A673 (cell line): ENCODE measurements at places on chromosomes 1 and 21.

GRCh38 chr21:45596704-45597318 lies 46.7 kb upstream of the PCBP3 start:
- DNase-seq, result peak; percentile 60

- DNase-seq, result no peak
Measured at GRCh38 chr1:201891451-201892045, 2.9 kb downstream of the SHISA4 start.

DNA sequence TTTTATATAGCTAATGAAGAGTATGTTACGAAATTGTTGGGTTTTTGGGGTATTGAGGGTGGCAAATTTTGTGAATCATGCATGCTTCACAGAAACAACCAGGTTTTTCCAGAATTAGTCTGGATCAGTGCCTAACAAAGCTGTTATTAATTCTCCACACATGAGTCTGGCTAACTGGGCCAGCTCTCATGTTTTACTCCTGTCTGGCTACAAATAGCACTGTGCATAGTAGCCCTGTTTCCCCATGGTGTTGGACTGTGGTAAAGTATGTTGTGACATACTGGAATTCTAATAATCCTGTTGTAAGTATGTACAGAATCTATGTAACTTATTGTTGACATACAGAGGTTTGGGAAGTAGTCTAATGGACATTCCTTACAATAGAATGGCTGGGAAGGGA lies 35.8 kb downstream of the S100B start:
- no peak for DNase-seq

DNA sequence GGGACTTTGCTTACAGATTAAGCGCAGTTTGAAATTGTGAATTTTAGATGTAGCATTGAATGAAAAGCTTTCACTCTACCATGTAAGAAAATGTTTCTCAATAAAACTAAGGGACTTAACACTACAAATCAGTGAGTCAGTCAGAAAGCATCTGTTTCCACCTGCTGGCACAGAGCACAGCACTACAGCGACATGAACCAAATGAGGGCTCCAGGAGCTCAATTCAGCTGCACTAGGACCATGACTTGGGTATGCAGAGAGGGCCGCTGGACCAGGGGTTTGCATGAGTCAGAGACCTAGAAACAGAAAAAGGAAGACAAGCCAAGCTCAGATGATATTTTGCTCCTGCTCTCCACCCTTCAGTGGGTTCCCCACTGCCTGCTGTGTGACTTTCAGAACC lies 5.2 kb downstream of the SUSD4 start:
- no peak for DNase-seq

GRCh38 chr1:240178366-240178765 lies 86.7 kb downstream of the FMN2 start:
- no peak for DNase-seq

DNA sequence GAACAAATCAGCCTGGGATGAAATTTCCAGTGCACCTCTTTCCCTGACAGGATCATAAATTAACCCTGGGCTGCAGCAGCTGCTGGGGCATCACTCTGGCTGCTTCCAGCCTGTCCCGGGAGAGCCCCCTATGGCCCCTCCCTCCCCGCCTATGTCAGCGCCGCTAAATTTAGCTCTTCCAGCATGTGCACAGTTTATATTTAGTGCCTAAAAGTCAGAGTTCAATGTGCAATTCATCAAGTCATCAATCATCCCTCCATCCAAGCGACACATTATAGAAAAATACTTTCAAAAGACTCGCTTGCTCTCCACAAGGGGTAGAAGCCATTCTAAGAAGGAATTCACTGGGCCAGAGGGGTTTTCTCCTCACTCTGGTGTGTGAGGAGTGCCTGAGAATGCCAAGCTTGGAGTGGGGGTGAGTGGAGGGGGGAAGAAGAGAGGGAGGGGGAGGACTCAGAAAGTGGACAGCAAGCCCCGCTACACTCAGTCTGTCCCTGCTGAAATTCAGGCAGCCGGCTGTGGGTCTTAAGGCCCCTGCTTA lies 37.4 kb downstream of the XCL1 start:
- peak; percentile 59 for DNase-seq

DNA sequence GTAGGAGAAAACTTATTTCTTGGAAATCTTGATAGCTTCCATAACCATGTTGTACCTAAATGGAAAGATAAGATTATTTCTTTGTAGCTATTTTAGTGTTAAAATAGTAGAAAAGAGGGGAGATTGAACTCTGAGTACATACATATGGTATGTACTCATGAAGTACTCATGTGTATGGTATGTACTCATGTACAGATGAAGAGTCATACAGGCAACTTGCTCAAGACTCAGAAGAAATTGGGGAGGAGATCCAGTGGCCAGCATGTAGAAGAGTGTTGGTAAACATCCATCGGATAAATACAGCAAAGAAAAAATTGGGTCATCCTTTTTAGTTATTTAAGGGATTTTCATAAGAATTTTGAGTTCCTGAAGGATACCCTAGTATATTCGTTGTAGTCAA lies 29.0 kb downstream of the MDM4 start:
- no peak for DNase-seq

DNA sequence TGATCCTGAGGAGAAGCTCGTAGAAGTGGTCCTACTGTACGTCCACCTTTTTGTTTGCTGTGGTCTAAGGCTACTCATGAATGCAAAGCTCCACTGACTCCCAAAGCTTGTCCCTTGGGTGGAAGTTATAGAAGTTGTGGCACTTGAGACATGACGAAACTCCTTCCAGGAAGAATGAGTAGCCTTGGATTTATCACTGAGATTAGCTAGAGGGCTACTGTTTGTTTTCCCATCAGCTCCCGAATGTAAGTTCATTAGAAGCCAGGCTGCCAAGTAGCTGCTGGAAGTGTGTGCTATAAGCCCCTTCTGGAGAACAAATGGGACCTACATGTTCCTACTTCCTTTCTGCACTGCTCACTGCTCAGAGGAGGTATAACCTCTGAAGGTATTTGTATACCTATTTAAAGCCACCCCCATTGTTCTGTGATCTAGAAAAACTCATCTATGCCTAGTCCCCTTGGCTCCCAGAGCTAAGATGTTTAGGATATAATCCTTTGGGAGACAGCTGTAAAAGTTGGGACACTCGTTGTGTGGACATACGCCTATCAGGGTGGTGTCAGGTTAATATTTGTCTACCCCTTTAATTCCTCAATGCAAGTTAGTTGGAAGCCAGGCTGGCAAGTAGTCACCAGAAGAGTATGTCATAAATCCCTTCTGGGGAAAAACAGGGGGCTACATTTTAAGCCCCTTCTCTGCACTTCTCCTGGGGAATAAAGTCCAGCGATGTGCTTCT lies 72.9 kb downstream of the SCMH1 start:
- no peak for DNase-seq

DNA sequence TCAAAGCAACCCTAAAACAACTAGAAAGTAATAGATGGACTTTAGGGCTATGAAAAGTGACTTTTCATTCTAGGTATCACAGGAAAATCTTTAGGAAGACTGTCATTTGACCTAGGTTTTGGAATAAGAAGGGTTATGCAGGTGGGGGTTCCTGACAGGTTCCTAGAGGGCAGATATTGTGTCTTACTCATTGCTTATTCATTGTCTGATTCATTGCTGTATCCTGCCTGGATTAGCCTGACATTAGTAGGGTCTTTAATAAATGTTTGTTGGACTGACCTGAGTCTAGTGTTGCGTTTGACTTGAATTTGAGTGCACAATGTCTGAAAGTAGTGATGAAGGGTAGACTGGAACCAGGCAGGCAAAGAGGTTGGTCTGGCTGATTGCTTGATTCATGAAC lies 6.0 kb downstream of the FNBP1L start:
- no peak for DNase-seq

DNA sequence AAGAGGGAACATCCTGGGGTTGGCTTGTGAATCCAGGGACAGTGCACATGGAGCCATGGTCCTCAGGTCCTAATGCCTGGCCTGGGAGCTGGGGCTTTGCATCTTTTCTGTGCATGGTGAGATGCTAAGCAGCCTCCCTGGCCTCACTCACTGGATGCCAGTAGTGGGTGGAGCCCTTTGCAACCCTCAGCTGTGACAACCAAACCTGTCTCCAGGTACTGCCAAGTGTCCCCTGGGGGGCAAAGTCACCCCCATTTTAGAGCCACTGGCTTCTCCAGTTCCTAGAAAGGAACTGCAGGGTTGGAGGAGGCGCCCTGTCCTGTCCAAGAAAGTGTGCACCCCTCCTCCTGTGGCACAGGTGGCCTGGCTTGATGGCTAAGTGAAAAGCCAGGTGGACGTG lies 44.6 kb upstream of the GRIK3 start:
- no peak for DNase-seq

DNA sequence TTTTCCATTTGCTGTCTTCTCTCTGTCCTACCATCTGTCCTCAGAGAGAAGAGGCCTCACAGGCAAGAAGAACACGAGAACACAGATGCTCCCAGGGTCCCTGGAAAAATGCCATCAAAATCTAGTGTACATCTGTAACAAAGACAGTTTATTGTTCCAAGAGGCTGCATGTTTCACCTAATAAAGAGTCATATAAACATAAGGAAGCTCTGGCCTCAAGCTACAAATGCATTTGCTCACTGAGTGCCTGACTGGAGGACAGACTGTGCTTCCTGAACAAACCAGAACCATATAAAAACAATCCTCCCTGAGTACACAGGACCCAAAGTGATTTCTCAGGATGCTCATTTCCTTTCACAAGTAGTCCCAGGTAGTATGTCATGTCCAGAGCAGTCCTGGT lies 76.3 kb upstream of the SLC44A3 start:
- no peak for DNase-seq

GRCh38 chr1:151529211-151529702 lies 10.9 kb upstream of the TUFT1 start:
- no peak for DNase-seq

GRCh38 chr1:228830185-228830953 lies 95.1 kb downstream of the RHOU start:
- no peak for DNase-seq

- peak; percentile 71 for DNase-seq
Measured at GRCh38 chr1:28091043-28091781, 2.8 kb upstream of the EYA3 start.

GRCh38 chr21:46598581-46599572 lies 6.0 kb downstream of the S100B start:
- no peak for DNase-seq

GRCh38 chr1:20164694-20165202 lies 21.1 kb upstream of the UBXN10 start:
- no peak for DNase-seq

- DNase-seq, result peak; percentile 89
Measured at GRCh38 chr1:159009704-159010361, at the start of gene IFI16. IFI16 (plus strand) TSS chr1:159009907; CDS start chr1:159014681, 4,774 bp downstream.

DNA sequence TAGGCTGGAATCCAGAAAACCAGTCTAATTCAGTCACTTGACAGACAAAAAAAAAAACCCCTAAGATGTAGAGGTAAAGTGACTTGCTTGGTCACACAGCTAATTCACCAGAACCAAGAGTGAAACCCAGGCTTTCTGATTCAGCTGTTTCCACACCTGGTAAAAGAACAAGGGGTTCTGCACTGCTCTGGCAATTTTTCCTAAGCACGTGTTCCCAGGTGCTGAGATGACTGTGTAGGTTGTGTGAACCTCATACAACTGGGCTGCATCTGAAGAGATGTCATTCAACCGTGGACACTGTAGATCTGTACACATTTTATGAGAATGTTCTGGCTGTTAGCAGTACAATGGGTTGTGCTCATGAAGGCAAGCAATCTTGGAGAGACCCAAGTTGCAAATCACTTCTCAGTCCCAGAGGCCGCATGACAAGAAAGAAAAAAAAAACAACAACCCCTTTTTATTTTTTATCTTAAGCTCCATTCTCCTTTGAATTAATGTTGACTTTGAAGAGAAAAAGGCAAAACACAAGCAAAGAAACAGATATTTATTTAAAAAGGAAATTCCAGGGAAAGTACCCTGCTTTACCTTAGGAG lies 95.4 kb downstream of the INTS7 start:
- no peak for DNase-seq

GRCh38 chr21:37863842-37864241 lies 52.4 kb downstream of the KCNJ6 start:
- DNase-seq, result no peak

GRCh38 chr1:204591473-204592090 lies 75.4 kb downstream of the MDM4 start:
- no peak for DNase-seq

GRCh38 chr1:94068999-94069918 lies 51.7 kb downstream of the ABCA4 start:
- peak; percentile 80 for DNase-seq

DNA sequence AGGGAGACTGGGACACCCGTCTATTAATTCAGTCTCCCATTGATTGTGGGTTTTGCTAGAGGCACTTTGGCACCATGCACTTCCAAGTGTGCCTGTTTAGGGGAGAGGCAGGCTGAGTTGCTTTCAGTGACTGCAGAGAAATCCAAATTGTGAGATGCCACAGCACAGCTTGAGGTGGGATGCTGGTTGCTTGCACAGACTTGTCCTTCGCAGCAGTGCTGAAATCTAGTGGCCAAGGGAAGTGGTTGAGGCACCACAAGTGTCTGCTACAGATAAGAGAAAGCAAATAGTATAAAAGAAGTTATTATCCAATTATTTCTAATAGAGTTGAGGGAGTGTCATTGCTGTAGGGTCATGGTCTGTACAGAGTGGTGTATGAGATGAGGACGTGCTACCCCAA lies 40.0 kb upstream of the APP start:
- DNase-seq, result no peak

GRCh38 chr1:40299366-40300248 lies 17.5 kb downstream of the COL9A2 start:
- no peak for DNase-seq

- no peak for DNase-seq
Measured at GRCh38 chr1:86798608-86799291, 94.4 kb downstream of the SH3GLB1 start.

DNA sequence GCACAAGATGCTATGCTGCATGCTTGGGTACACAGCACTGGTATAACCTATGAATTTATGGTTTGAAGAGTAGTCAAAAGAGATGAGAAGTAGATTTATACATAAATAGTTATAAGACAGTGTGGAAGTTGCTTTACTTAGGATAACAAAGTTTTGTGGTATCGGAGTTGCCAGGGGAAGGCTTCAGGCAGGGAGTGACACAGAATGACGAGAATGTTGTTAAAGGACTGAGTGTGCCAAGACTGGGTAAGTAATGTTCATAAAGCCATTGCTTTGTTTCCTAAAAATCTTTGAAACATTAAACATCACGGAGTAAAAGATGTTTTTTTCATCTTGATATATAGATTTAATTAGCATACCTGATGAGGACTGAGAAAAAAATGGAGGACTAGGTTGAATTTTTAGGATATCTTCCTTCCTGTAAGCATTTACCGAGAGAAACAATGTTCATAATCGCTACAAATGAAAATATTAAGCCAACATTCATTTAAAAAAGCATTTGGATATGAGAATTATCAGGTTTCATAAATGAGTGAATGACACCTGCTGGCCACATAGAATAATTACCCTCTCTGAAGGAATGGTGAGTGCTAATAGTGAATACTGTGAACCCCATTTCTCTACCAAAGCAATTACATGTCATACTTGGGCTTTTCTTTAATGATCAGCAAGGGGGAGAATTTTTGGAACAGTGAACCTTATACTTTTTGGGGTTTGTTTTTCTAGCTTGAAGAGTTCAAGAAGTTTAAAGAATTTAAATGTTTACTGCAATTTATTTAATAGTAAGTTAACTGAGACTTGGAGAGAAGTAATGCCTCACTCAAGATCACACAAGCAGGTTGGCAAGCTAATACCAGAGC lies 28.4 kb downstream of the EXTL2 start:
- peak; percentile 40 for DNase-seq
